Renal cortical epithelial cell (primary cell): ENCODE measurements at places on chromosomes 7 and 10. TPM values are rescaled to one million over a fixed set of nuclear protein-coding genes. Genes with fewer than 3 reads are reported as not detected.

EPDR1 gene
- total RNA-seq = 83.4 and 90.1 TPM in 2 replicates

OR13A1 gene
- total RNA-seq = not detected in 2 replicates

CCDC146 gene
- 10.8 and 13.2 TPM in 2 replicates for total RNA-seq

ACBD7 gene
- 1.3 and 2.4 TPM in 2 replicates for total RNA-seq

BTBD16 gene
- total RNA-seq = 0.45 TPM in 1 of 2 replicates, not detected in the other

TEX36 gene
- not detected in 2 replicates for total RNA-seq

GIMAP1 gene
- total RNA-seq = not detected in 2 replicates

PRF1 gene
- total RNA-seq = not detected in 2 replicates

TLX1 gene
- total RNA-seq = not detected in 2 replicates

DNA sequence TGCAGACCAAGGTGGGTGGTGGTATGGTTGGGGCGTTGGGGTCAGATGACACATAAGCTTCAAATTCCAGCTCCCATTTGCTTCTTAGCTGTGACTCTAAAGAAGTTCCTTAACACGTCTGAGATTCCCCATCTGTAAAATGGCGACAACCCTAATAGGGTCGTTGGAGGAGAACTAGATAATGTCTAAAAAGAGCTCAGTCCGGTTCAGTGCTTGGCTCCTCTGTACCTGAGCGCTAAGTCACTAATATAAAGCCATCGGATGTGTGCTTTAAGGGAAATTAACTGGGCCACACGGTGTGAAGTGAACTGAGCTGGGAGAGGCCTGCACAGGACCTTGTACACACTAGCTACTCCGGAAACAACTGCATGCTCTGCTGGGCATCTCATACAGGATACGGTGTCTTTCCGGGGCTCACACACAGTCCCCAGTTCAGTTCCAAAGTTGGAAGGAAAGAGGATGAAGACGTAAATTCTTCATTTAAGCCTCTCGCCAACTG lies 476 bp upstream of the ZFYVE27 start:
- DNase-seq = no peak

DNA sequence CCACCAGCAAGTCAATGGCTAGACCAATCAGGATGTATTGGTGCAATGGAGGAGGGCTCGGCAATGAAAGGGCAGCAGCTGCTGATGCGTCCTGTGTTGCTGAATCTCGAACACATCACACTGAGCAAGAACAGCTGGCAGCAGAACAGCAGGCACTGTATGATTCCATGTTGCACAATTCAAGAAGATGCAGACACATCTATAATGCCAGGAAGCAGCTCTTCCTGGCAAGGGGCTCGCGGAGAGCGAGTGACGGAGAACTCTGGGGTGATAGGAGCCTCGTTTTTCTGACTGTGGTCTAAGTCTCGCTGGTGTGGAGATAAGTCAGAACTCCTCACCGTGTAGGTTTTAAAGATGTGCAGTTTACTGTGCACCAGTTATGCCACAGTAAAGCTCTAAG lies 24.8 kb upstream of the PFKP start:
- DNase-seq = no peak

- DNase-seq = no peak
Observed at GRCh38 chr10:1362589-1363445, 306.6 kb downstream of the WDR37 start.

DNA sequence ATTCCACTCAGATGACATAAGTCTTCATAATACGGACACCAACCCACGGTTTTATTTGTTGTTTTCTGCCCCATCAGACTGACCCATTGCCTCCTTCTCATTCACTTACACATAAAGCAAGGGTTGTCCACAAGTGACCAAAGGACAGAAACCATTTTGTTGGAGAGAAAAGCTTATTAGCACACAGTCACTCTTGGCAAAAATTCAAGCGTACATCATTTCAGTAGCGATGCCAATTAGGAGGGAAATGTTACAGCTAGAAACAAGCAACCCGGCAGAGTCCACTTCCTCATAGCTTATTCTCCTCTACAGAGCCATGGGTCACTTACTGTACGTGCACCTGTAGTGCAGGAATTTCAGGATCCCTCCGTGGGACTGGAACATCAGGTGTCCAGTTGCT lies 23.0 kb downstream of the ABLIM1 start:
- peak; percentile 46 for DNase-seq

DNA sequence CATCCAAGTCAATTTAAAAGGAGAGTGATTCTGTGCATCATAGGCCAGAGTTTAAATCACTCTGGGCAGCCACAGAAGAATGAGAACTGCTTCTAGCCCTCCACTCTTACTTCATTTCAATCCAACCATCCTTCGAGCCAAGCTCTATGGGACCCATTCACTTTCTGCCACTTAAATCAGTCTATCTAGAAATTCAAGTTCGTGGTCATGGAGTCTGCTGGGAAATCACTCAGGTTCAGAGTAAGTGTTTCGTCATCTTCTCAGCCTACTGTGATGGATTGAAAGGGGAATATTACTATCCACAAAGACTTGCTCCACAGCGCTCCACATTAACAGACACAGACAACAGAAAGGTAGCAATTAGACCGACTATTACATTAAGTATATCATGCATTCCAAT lies 4.6 kb downstream of the DCLRE1C start:
- DNase-seq = peak; percentile 43

DNA sequence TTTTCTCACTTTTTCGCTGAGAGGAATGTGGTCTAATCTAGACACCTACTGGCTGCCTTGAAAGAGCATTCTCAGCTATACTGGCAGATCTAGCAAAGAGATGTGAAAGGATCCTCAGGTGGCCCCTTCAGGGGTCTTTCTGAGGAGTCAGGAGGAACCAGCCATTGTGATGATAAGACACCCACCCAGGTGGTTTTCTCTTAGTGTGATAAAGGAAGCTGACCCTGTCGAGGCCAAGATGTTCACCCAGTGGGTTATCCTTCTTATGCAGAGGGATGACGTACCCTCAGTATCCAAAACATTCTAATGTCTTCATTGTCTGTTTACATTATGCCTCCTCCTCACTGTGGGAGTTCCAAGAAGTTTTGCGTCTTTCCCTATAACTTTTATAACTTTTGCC lies 98.3 kb upstream of the LRGUK start:
- DNase-seq = no peak

DNA sequence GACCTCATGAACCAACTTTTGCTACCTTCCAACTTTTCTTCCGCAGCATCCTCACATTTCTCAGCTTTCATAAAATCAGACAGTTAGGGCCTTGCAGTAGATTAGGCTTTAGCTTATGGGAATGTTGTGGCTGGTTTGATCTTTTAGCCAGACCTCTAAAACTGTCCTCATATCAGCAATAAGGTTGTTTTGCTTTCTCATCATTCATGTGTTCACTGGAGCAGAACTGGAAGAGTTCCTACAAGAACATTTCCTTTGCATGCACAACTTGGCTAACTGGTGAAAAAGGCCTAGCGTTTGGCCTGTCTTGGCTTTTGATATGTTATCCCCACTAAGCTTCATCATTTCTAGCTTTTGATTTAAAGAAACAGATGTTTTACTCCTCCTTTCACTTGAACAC lies 130.0 kb upstream of the LRRTM3 start:
- peak; percentile 45 for DNase-seq

DNA sequence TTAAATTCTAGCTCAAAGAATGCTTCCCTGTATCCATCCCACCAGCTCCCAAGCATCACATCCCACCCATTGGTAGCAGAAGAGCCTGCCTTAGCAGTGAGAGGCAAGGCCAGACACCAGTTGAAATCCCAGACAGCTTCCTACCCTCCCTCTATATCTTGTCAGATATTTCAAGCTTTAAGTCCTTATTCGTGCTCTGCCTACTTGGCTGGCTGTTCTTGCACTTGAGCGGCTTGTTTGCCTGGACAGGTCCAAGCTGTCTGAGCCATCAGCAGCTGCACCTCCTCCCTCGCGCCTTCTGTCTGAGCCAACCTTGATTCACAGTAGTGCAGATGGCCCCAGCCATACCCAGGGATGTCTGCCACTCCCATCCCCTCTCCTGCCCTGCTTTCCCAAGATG lies 16.4 kb downstream of the LRRC4 start:
- no peak for DNase-seq

DNA sequence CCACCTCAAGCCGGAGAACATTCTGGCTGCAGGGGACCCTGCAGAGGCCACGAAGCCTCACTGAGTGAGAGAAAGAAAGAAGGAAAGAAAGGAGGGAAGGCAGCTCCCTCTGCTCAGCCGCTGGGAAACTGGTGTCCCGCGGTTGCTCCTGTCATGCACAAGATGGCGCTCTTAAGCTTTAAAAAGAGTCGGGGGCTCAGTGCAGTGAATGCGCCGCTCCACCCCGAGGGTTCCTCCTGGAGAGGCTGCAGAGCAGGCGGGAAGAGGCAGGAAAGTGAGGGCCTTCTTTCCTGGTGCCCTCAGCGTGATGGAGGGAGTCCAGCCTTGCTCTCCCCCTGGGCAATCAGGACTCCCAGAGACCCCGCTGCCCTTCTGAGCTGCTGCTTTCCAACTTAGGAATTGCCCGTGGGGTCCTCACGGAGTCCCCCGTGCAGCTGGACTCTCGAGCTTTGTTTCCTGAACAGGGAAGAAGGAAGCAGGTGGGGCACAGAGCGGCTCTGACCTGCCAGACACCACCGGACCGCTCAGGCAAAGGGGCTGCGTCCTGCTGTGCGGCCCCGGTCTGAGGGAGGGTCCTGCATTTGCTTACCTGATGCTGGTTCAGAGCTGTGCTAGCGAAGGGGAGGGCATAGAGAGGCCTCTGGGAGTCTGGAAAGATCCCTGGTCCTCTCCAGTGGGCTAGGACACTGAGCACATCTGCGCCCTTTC lies 141.9 kb upstream of the MKI67 start:
- DNase-seq = peak; percentile 3

- DNase-seq = peak; percentile 96
Observed at GRCh38 chr10:50385624-50386023, 134.3 kb upstream of the ASAH2 start.

DNA sequence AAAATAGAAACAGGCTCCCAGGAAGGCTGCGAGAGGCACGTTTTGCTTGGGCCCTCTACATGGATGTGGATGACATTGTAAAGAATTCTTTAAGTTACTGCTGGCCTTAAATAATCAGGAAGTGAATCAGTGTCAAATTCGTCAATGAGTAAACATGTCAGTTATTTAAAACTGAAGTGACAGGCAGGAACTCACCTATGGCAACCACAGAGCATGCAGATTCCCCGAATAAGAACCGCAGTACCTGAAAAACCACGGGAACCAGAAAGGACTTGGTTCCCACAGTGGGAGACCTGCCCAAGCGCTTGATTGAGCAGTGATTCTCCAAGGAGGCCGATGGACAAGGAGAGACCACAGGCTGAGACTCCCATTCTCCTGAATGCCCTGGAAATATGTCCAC lies 351.2 kb upstream of the AKR1E2 start:
- peak; percentile 54 for DNase-seq

DNA sequence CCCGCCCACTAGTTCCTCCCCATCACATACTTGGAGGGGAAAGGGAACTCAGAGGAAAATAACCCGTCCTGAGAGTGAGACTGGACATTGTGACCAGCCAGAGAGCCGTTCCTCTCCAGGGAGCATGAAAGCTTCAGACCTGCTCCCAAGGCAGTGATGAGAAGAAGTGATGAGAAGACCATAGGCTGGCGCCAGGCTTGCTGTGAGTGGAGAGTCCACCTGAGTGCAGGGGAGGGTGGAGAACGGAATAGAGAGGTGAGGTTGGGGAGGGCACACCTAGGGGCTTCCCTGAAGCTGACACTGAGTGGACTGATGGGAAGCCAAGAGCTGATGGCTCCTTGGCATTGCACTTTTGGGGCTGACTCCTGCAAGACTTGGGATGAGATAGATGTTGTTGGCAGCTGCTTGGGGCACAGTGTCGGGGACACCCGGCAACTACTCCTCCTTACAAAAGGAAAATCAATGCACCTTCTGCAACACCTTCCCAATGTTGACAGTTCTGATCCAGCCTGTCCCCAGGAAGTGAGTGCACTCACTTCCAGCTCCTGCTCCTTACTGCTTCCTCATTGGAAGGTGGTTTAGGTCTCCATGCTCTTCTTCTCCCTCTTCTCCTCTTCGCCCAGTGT lies 79.4 kb downstream of the EMX2 start:
- DNase-seq = no peak

DNA sequence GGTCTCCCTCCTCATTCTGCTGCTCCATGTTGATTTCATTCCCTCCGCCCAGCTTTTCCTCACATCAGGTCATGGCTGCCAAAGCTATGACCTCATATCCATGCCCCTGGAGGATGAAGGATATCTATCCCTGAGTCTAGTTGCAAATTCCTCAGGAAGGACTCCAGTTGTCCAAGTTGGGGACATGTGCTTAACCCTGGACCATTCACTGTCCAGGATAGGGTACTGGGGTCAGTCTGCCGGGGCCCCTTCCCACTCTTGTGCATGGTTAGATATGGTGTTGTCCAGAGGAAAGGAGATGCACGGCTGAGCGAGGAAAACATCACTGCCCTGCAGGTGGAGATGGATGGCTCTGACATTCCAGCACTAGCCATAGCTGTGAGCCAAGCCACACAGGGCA lies 51.9 kb upstream of the COMTD1 start:
- DNase-seq = no peak

- no peak for DNase-seq
Observed at GRCh38 chr10:71397296-71398212, 834 bp downstream of the CDH23 start.

GRCh38 chr7:7773334-7774309 lies 55.2 kb upstream of the RPA3 start:
- no peak for DNase-seq

GRCh38 chr7:105643851-105644250 lies 62.6 kb upstream of the EFCAB10 start:
- no peak for DNase-seq

DNA sequence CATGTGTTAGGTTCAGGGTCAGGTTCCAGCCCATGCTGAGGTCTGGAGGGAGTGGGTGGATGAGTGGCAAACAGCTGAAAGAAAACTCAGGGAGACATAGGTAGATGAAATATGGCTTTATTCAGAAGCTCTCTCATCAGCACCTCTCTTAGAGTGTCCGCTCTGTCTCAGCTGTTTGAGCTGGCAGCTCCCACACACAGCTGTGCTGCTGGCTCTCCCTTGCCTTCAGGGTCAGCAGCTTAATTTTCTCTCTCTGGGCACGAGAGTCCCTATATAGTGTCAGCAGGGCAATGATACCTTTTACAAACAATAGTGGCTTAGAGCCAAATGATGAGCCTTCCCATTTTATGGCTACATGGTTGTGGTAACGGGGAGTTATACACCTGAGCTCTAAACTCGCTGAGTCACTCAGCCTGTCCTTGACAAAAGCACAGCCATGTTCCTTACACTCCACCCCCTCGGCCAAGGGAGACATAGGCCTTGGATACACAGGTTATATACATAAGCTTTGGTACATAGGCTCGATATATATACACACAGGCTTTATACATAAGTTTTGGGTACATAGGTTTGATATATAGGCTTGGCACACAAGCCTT lies 10.4 kb downstream of the RNF133 start:
- DNase-seq = no peak

- DNase-seq = no peak
Observed at GRCh38 chr10:117075064-117075463, 63.0 kb downstream of the VAX1 start.
